ENCODE measurements at places on chromosomes 3 and 15.
A peak's percentile ranks its signal among the peaks of the same experiment; 100 is the strongest.

GRCh38 chr3:196166741-196167140 is 44.5 kb downstream of the ZDHHC19 start:
- DNase-seq = no peak

DNA sequence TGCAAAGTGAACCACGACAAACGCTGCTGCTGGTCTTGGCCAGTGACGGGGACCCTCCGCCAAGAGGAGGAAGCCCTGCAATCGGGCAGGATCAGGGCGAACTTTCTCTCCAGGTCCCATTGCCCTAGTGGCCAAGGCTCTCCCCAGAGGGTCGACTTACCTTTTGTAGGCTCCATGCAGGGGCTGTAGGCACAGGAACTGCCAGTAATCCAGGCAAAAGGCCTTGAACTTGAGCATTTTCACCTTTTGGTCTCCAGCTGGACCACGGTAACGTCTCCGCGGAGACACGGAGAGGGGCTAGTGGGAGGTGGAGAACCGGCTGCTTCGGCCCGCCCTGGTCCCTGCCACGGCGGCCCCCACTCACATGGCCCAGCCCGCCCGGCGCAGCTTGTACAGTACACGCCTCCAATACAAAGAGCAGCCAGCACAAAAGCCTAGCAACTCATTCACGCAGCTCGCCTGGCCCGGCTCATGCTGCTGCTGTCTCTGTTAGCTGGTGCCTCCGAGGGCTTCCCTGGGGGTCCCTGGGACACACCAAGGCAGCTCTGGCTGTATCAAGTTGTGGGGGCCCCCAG is 31.0 kb downstream of the IQSEC1 start:
- DNase-seq = no peak

DNA sequence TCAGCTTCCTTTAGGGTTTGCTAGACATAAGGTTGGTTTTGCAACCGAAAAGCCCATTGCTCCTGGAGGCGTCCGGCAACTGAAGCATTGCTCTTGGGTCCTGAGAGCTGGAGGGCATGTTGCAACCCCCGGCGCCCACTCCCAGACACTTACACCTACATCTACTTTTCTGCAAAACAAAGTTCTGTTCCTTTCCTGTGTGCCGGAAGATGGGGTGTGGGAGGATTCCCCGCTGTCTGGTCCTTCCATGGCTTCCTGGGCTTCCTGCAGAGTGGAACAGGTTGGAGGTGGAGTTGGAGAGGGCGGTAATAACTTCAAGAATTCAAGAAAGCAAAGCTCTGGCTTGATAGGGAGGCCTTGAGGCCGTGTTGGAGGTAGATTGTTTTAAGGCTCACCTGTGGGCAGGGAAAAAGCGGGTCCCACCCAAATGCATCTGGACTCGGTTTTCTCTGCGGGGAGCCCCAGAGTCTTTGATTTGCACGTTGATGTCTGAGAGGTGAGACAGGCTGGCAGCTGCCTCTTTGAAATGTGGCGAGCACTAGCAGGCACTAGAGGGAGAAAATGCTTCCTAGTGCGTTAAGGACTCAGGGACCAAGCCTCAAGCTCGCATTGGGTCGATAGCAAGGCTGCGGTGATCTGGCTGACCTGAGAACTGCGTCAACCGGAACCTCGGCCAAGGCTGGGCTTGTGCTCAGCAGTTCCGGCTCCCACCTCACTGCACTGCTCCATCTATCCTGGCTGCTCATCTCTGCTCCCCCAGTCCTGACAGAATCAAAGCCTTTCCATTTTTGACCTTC is 39.5 kb downstream of the NR2F2 start:
- DNase-seq = no peak

DNA sequence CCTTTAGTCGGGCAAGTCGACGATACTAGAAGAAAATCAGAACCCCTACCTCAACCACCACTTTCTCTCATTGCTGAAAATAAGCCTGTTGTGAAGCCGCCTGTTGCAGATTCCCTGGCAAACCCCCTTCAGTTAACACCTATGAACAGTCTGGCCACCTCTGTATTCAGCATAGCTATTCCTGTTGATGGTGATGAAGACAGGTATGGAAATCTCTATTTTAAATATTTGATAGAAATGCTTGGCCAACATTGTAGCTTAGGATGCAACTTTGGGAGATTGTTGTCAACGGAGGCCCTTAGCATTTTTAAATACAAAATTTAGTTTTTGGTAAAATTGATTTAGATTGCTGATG is 3.0 kb downstream of the TSC22D2 start:
- DNase-seq = no peak

- no peak for DNase-seq
Measured at GRCh38 chr3:152927131-152927530, 92.2 kb downstream of the P2RY1 start.

- DNase-seq = no peak
Measured at GRCh38 chr3:194718079-194718478, 32.4 kb downstream of the FAM43A start.

- DNase-seq = no peak
Measured at GRCh38 chr15:69593981-69594966, 141.7 kb downstream of the RPLP1 start.

DNA sequence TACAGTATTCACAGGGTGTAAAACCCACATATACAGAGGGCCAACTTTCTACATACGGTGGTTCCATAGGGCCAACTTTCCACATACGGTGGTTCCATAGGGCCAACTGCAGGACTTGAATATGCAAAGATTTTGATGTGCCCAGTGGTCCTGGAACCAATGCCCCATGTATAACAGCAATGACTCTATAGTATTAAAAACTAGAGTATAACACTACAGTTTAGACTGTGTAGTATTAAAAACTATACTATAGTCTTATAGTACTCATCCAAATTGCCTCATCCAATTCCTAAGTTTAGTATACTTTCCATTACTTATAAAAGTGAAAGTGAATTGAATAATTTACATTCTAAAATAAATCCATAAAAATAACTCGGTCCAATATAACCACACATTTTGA is 75.9 kb downstream of the GSK3B start:
- DNase-seq = no peak

DNA sequence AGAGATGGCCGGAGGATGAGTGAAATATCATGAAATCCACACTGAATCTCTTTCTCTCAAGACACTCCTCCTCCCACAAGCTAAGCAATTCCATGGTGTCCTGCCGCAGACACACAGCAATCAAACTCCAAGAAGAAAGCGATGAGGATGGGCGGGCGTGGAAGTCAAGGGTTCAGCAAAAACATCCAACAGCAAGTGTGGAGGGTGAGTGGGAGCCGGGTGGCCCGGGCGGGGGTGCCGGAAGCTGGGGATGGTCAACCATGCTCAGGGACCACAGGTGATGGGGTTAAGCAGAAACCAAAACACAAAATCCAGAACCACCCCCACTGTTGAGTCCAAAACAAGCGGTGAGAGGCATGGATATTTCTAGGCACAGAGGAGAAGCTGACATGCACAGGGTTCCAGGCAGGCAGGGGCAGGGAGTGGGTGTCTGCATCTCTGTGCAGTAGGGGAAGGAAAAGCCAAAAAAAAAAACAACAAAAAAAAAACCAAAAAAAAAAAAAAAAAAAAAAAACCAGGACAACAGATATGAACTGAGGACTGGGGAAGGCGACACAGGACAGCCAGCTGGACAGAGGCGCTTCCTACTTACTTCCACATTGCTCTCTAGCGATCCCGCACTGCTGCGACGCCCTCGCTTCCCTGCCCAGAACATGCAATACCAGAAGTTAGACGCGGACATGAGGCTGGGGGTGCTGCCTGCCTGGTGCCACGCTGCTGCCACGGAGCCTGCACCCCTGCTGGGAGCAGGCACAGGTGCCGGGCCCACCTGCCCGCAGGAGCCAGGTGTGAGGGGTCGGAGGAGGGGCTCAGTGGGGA is 61.0 kb upstream of the RPL32 start:
- DNase-seq = no peak

- DNase-seq = no peak
Measured at GRCh38 chr15:32972686-32973085, 221.8 kb downstream of the FMN1 start.

GRCh38 chr15:98799461-98800390 is 151.4 kb downstream of the IGF1R start:
- no peak for DNase-seq

GRCh38 chr15:80691575-80691974 is 3.5 kb upstream of the ABHD17C start:
- DNase-seq = no peak

GRCh38 chr3:170517242-170517945 is 68.5 kb downstream of the SLC7A14 start:
- DNase-seq = no peak

DNA sequence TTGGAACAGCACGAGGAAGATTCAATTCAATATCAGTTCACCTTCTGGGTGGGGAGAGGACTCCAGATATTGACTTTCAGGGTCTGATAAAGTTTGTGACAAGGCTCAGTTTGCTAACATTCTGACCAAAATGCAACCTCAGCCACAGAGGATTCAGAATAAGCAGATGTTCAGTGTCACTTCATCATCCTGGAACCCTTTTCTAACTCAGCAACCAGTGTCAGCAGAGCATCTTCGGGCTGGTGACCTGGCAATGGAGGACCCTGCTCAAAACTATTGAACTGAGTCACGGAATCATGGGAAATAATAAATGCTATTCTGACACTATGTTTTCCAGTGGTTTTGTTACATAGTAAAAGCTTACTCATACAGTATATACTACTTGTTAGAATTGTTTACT is 433.4 kb upstream of the CFAP20DC start:
- no peak for DNase-seq

DNA sequence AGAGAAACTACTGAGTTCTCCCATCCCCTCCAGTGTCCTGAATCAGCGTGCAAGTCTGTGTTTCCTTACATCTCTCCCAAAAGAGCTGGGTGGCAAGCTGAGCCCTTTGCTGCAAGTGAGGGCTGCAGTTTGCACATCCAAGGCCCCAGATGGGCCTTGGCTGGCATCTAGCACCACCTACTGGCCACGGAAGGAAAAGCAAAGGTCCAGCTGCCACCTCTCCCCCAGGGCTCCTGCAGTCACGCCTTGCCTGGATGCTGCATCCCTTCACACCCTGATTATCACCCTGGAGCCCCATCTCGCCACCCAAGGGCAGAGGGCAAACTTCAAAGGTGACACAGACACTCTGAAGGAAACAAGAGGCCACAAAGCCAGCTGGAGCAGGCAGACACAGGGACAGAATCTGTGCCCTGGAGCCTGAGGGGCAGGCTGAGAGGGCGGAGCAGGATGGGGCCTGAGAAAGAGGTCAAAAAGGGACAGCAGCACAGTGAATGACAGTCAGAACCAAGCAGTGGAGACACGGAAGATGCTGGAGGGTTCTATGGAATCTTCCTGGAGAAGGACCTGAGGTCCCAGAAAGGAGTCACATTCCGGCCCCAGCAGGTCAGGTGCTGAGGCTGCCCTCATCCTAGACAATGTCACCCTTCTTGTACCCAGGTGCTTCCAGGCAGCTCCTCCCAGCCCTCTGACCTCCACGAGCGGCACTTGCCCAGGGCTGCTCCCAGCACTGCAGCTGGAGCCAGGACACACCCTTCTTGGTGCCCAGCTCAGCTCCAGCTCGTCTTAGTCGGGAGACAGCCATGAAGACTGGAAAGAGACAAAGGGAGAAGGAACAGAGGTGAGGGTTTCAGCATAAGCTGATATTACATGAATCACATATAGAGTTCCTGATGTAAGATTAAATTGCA is 18.3 kb upstream of the NTRK3 start:
- DNase-seq = peak; percentile 44

GRCh38 chr15:78224023-78224411 is 10.3 kb downstream of the ACSBG1 start:
- DNase-seq = no peak

DNA sequence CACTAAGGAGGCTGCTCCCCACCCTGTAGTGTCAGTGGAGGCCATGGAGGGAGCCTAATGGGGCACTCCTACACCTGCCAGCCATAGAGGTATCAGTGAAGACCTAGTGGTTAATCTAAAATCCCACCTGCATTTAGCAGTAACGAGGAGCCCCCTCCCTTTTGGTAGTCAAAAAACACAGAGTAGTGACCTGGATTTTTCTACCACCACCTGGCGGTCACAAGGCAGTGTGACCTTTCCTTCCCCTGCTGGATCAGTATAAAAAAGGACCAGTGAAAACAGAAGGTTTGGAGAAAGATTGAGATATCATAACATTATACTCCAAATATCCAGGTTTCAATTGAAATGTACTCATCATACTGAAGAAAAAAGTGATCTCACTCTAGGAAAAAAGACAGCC is 241.2 kb downstream of the PYDC2 start:
- no peak for DNase-seq

GRCh38 chr3:184443364-184443763 is 63.5 kb downstream of the CHRD start:
- no peak for DNase-seq

- no peak for DNase-seq
Measured at GRCh38 chr3:114587986-114588385, 294.2 kb downstream of the TIGIT start.

DNA sequence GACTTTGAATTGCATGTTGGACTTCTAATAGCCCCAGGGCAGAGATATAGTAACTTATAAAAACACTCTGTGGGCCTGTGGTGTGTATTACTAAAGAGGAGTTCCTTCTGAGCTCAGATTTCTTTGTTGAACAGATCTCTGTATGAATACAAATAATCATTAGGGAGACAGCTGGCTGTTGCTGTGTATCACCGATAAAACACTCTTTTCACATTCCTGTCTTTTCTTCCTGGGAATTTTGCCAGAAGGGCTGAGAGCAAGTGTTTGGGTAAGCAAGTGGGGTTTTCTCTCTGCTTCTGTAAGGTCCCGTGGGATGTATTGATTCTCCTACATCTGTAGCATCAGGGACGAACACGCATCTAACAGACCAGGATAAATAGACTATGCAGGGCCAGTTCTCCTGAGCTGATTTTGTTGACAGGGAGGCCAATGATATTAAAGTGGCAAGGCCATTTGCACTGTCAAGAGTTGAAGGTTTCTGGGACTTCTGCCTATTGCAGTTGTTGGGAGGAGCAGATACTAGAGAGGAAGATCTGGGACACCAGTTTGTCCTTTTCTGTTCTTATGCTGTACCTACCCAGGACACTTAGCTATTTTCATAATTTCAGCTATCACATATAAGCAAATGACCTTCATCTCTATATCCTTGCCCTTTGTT is 225.9 kb upstream of the CD96 start:
- DNase-seq = peak; percentile 41

DNA sequence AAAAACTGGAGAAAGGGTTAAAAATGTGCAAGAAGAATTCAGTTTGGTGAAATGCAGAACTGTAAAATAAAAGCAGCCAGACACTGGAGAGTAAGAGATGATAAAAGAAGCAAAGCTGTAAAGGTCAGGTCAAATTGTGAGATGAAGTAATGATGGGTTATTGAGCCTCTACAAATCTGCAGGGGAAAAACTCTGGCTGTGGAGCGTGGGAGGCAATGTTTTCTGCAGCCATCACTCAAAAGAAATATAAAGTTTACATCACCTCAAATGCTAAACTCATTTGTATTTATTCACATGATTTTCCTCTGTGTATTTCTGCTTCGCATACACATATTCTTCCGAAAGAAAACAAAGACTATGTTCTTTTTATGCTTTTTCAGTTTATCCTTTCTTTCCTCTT is 158.8 kb upstream of the GPR149 start:
- DNase-seq = no peak

- DNase-seq = no peak
Measured at GRCh38 chr3:70580021-70580420, 267.6 kb upstream of the MDFIC2 start.

- no peak for DNase-seq
Measured at GRCh38 chr15:63473749-63473998, 30.7 kb upstream of the USP3 start.

All from T1000 (cell line).